ENCODE measurements at places on chromosomes 2 and 18.

- no peak for DNase-seq
These were observed 40.1 kb downstream of the ODC1 start for GRCh38 chr2:10407841-10408648.

GRCh38 chr2:138974651-138975050 is 194.5 kb upstream of the NXPH2 start:
- DNase-seq: no peak

DNA sequence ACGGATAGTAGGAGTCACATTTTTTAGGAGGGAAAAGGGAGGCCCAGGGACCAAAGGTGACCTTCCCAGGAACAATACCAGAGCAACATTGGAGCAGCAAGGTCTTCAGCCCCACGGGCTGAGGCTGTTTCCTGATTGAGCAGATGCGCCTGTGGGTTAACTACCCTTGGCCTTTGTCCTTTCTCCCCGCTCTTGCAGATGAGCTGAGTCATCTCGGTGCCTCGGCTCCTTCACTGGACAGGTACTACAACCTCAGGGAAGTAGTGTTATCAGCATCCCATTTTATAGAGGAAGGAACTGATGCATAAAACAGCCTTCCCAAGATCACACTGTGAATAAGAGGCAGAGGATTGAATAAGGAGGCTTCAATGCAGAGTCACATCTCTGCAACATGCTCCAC is 43.5 kb downstream of the DHRS9 start:
- no peak for DNase-seq

- no peak for DNase-seq
These were observed 2.9 kb upstream of the SERPINB3 start for GRCh38 chr18:63664571-63664970.

- DNase-seq: no peak
These were observed 771.4 kb downstream of the TDRD15 start for GRCh38 chr2:21895200-21895599.

DNA sequence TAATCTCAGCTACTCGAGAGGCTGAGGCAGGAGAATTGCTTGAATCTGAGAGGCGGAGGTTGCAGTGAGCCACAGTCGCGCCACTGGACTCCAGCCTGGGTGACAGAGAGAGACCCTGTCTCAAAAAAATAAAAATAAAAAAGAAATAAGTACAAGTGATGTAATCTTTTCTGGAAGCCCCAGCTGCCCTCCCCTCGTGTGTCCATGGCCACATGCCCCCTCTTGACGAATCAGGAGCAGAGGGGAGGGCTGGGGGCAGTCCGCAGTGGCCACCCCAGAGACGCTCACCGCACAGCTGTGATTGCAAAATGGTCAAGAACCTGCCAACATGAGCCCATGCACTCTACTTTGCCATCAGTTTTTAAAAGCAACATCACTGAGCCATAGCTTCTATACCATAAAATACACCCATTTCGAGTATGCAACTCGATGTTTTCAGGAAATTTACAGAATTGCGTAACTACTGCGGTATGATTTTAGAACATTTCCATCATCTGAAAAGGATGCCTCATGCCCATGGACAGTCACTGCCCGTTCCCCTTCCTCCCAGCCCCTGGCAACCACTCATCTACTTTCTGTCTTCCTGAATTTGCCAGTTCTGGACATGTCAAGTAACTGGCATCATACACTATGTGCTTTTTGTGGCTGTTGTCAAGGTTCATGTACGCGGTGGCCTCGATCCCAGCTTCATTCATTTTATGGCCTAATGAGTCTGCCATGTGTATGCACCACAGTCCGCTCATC is 88.1 kb downstream of the NDUFA10 start:
- no peak for DNase-seq

GRCh38 chr18:63903851-63904570 is 3.7 kb upstream of the SERPINB10 start:
- DNase-seq: no peak

- no peak for DNase-seq
These were observed 119.2 kb downstream of the ANKRD44 start for GRCh38 chr2:197191177-197191939.

GRCh38 chr2:112706170-112706664 is 14.6 kb upstream of the NT5DC4 start:
- DNase-seq: no peak

DNA sequence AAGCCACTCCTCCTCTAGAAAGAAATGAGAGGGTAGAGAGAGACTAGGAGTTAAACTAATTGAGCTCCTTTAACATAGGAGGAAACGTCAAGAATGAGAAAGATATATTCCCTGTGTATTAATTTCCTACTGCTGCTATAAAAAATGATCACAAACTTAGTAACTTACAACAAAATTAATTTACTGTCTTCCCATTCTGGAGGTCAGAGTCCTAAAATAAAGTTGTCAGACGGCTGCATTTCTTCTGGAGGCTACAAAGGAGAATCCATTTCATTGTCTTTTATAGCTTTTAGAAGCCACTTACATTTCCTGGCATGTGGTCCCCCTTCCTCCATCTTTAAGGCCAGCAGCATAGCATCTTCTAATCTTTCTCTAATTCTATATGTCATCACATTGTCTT is 26.9 kb downstream of the ICA1L start:
- no peak for DNase-seq

DNA sequence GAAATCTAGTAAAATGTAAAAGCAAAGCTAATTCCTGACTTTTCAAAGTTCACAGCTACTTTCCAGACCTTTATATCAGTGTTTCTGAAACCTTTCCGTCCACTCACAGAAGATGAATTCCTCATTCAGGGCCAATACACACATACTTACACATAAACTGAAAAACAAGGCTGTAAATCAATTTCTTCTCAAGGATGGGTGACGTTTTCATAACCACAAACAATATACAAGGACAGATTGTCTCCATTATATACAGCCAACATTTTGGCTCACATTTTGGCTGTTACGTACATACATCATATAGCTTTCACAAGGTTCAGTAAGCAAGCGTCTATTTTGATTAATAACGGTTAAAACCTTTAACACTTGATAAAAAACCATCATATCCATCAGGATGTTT is 1.4 kb downstream of the RPRD1A start:
- no peak for DNase-seq

DNA sequence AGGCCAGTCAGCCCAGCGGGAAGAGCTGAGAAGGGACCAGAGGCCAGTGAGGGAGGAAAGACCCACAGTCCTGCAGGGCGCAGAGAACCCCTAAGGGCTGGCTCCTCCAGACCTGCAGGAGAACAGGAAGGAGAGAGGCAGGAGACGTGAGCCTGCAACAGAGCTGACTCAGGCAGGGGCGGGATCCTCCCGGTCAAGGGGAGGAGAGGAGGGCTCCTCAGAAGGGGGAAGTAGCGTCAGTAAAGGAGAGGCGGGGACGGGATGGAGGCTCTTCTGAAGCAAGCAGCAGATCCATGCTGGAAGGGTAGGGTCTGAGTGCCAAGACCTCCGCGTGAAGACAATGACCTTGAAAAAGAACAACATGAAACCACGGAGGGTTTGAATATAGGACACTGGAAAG is 50.8 kb downstream of the TRABD2A start:
- DNase-seq: no peak

GRCh38 chr2:125874564-125874963 is 781.4 kb upstream of the GYPC start:
- DNase-seq: no peak

DNA sequence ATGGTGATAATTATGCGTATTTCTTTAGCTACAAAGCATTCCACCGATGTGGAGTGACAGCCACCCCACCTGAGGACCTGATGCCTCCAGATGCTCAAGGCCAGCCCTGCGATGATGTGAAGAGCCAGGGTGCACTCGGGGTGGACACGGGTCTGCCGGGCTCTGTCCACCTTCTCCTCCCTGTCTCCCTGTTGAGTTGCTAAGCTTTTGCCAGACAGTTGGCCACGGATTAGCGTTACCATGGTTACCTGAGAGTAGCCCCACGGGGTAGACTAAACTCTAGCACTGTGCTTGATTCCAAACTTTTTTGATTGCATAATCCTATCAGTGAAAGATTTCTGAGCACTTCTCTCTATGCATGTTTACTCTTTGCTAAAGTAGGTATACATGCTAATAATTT is 86.2 kb downstream of the SMIM21 start:
- DNase-seq: no peak

- DNase-seq: no peak
These were observed 146.5 kb upstream of the RAB12 start for GRCh38 chr18:8462651-8463185.

GRCh38 chr18:27276886-27277285 is 91.8 kb upstream of the CHST9 start:
- no peak for DNase-seq

DNA sequence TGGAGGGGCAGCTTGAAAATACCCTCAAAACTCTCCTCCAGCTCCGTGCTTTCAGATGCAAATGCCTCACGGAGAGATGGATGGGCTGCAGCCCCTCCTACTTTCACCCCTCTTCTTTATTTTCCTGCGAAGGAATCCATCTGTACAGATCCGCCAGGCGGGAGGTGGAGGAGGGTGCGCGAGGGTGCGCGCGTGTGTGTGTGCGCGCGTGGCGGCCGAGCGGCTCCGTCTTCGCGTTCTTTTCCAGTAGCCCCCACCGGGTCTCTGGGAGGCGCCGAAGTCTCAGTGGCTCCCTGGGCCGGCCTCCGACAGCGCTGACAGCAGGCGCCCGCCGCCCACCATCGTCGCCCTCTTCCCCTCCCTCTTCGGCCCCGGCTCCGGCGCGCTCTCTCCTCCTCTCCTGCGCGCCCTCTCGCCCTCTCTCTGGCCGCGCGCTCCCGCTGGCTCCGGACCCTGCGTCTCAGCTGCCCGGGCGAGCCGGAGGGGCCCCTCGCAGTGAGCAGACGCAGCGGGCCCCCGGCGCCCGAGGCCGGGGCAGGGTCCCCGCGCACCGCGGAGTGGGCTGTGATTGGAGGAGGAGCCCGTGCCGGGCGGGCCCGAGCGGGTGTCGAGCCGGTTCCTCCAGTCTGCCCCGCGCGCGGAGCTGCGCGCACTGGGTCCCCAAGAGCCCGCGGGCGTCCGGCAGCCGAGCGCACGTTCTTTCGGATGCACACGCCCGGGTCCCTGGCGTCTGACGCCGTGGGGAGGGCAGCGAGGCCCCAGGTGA is at the start of gene CDH7:
CDH7 (plus strand) TSS at position 624 of the 766 bp plus-strand sequence. CDS start 11,831 bp downstream, outside the sequence.
- no peak for DNase-seq

- DNase-seq: no peak
These were observed 12.7 kb upstream of the MAP3K2 start for GRCh38 chr2:127400533-127400896.

GRCh38 chr18:59656373-59656887 is 40.8 kb downstream of the CCBE1 start:
- DNase-seq: no peak

GRCh38 chr2:100126897-100127401 is 15.4 kb downstream of the AFF3 start:
- no peak for DNase-seq

DNA sequence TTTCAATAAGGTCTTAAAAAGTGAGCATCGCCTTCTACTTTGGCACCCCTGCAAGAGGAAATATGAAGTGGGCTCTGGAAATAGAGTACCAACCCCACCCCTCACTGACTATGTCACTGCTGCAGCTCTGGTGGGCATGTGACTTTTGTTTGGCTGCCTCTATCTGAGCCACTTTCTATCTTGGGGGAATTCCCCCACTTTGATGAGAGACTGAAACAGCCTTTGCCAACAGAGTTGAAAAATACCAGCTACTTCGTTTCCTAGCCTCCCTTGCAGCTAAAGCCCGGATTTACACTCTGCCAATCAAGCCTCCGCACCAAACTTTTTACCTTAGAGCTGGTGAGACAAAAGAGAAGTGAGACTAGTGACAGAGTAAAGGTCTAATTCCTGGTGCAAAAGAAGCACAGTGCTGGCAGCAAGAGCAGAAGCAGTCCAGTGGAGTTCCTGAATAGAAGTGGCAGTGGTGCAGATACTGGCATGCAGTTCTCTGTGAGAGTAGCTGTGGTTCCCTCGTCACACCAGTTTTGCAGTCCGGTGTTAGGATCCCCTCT is 12.0 kb upstream of the GALNT14 start:
- no peak for DNase-seq

- no peak for DNase-seq
These were observed 19.1 kb downstream of the LIMS1 start for GRCh38 chr2:108553209-108553919.

GRCh38 chr2:201218780-201219179 is 35.8 kb downstream of the CASP10 start:
- DNase-seq: no peak

DNA sequence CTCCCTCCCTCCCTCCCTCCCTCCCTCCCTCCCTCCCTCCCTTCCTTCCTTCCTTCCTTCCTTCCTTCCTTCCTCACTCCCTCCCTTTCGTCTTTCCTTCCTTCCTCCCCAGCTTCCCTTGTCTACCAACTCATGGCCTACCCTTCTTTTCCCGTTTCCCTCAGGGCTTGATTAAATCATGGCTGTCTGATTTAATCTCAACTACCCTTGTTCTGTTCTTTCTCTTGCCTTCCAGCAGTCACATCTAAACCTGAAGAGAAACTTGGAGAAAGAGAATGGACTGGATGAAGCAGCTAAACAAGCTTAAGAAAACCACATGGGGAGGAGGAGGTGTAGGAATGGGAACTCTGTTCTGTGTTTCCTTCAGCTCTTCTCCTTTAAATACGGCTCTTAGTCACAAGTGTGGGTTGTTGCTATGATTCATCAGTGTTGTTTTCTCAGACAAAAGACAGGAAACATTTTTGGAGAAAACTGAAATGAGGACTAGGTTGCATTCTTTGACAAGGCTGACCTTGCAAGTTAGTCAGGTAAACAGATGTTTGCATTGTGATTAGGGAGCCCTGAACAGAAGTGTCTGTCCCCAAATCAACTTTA is 177.9 kb downstream of the LRRTM1 start:
- DNase-seq: no peak

- no peak for DNase-seq
These were observed 112.5 kb upstream of the SLC38A11 start for GRCh38 chr2:165067643-165068486.

GRCh38 chr18:41128545-41128944 is 826.5 kb upstream of the PIK3C3 start:
- no peak for DNase-seq

DNA sequence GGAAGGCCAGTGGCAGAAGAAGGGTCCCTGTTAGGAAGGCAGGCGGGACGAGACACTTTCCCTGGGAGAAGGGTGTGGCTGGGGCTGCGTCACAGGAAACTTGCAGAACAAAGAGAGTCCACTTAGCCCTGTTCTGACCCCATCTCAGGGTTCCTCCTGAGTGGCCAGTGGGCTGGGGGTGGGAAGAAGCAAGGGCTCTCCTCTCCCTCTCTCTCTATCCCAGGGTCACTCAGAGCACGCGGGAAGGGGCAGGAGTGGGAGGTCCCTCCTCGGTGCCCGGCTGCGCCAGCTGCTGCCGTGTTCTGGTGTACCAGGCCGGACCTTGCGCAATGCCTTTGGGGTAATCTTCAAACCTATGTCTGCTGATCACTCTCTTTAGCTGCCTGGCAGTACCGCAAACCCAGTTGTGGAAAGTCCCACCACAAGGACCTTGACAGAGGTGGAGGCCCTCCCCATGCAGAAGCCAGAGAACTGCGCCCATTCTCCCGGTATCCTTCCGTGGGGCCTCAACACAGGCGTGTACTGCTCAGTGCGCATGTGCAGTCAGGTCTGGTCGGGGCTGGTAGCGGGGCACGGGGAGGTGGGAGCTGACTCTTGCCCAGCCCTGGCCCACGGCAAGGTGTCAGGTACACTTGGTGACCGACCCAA is 47.8 kb upstream of the ST3GAL5 start:
- no peak for DNase-seq

- DNase-seq: no peak
These were observed 315.8 kb upstream of the NRP2 start for GRCh38 chr2:205366336-205367060.

All from esophagus squamous epithelium (tissue), 5 donors.